ENCODE measurements at places on chromosomes 2 and 18. TPM values are rescaled to one million over a fixed set of nuclear protein-coding genes. Genes with fewer than 3 reads are reported as not detected.

GRCh38 chr18:457140-457519 lies 43.4 kb downstream of the COLEC12 start:
- no peaks in the 10 kb centered on the region for H3K27me3 ChIP-seq
- no peak for DNase-seq
- H3K4me3 ChIP-seq: no peak overlapping the region

- no peak overlapping the region for H3K27ac ChIP-seq
- DNase-seq: no peak
- H3K4me1 ChIP-seq: peaks cover 3% of the 10 kb centered on the region
- no peak overlapping the region for H3K4me3 ChIP-seq
- H3K36me3 ChIP-seq: no peaks in the 10 kb centered on the region
- no peaks in the 10 kb centered on the region for H3K27me3 ChIP-seq
Observed at GRCh38 chr2:144876013-144876412, 356.1 kb upstream of the ZEB2 start.

DNA sequence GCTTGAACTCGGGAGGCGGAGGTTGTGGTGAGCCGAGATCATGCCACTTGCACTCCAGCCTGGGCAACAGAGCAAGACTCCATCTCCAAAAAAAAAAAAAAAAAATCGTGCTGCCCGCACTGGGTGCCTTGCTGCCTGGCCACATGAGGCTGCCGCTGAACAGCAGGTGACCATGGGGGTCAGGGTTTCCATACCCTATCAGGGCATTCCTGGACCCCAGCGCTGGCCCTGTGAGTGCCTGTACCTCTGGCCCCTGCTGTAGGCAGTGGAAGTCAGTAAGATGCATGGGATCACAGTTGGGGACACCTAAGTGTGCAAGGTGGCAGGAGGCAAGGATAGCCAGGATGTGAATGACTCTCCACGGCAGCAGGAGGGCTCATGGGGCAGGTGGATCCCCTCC lies 18.9 kb downstream of the SAG start:
- H3K4me1 ChIP-seq: no peaks in the 10 kb centered on the region
- H3K27ac ChIP-seq: no peak overlapping the region
- no peaks in the 10 kb centered on the region for H3K27me3 ChIP-seq
- no peak overlapping the region for H3K4me3 ChIP-seq
- H3K36me3 ChIP-seq: no peaks in the 10 kb centered on the region

DNA sequence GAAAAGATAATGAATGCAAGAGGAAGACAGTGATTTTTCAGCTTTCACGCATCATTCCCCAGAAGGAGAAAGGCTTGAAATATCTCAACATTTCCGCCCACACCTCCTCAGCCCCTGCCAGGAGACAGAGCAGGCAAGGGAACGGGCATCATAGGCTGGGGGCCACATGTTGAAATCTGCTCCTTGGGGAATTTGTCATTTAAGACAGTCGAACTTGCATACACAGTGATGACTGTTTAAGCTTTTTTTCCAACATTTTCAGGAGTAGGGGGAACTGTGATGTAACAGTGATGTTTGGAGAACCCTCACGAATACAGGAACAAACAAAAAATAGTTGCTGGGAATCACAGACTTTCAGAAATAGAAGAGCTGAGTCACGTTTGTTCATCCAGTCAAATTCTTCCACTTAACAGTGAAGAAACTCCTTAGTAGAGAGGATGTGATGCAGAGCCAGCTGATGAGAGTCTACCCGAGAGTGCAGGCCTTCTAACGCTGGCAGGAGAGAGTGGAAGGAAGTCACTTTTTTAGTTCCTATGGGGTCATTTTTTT lies 266.8 kb downstream of the ALPK2 start:
- H3K27me3 ChIP-seq: no peaks in the 10 kb centered on the region
- no peaks in the 10 kb centered on the region for H3K36me3 ChIP-seq
- no peak overlapping the region for H3K27ac ChIP-seq
- peaks cover 3% of the 10 kb centered on the region for H3K4me1 ChIP-seq
- peak; percentile 21 for DNase-seq

The PLEKHA3 gene
- 33.1 TPM for total RNA-seq

DNA sequence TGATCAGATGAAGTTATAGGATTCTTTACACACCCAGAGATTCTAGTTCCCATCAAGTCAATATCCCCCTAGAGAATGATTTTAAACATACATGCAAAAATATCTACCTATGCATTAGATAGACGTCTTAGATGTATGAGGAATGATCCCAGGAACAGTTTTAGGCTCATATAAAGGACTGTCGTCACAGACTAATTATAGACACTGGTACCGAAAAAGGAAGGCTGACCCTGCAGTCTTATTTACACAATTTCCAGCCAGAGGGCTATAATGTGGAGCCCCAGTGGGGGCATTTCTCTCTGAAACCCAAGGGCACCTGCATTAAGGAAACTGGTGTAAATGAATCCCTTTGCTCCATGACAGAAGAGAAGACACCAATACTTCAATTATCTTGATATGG lies 170.4 kb downstream of the ZNF521 start:
- H3K4me1 ChIP-seq: peaks cover 6% of the 10 kb centered on the region
- H3K4me3 ChIP-seq: no peak overlapping the region
- no peaks in the 10 kb centered on the region for H3K36me3 ChIP-seq

DNA sequence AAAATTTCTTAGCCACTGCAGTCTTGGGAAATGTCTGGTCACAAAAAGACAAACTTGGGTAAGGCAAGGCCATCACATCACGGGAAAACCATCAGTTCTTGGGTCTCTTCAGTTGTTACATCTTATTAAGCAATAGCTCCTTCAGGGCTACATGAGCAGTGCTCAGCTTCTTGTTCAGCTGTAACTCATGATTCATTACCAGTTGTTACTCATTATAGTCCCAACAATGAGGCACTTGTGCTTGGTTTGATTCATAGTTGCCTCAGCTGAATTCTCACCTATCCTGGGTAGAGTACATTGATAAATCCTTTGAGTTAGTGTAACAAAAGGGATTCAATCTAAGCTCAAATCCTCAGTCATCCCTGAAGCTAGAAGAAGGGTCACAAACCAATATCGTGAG lies 102.4 kb upstream of the DCC start:
- no peaks in the 10 kb centered on the region for H3K36me3 ChIP-seq
- no peak overlapping the region for H3K4me3 ChIP-seq
- DNase-seq: no peak
- H3K27ac ChIP-seq: no peak overlapping the region

The GBX2 gene
- total RNA-seq: not detected

GRCh38 chr2:122636097-122636496 lies 880.6 kb downstream of the TSN start:
- no peak overlapping the region for H3K27ac ChIP-seq
- no peaks in the 10 kb centered on the region for H3K27me3 ChIP-seq
- H3K36me3 ChIP-seq: no peaks in the 10 kb centered on the region
- no peak overlapping the region for H3K4me3 ChIP-seq

All from ovary (tissue), 10 donors.